Fibroblast of upper back skin (primary cell): ENCODE measurements at places on chromosomes 3 and 15.

- DNase-seq = no peak
Observed at GRCh38 chr15:71804226-71804625, 6.1 kb upstream of the NR2E3 start.

GRCh38 chr3:55243678-55244077 is 243.4 kb downstream of the WNT5A start:
- DNase-seq = no peak

GRCh38 chr3:73665286-73665685 is 40.5 kb upstream of the PDZRN3 start:
- DNase-seq = no peak

DNA sequence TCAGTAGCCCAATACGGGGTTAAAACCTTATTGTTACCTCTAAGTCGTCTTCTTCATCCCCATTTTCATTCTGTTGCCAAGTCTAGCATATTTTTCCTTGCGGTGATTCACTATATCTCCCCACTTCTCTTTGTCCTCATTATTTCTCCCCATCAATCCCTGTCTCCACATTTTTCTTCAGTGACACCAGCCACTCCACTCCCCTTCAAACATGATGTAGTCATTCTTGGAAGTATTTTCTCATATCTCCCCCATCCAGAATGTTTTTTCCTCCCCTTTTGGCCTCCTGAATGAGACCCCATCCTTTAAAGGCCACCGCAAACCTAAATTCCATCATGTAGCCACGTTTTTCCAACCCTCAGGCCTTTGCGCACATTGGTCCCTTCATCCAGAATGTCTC is 105.9 kb downstream of the TOP2B start:
- peak; percentile 89 for DNase-seq

GRCh38 chr3:156985711-156986110 is 159.6 kb downstream of the LEKR1 start:
- DNase-seq = no peak

- DNase-seq = no peak
Observed at GRCh38 chr15:36738817-36739216, 159.4 kb downstream of the CDIN1 start.

- peak; percentile 39 for DNase-seq
Observed at GRCh38 chr3:157759311-157759710, 256.1 kb upstream of the VEPH1 start.

DNA sequence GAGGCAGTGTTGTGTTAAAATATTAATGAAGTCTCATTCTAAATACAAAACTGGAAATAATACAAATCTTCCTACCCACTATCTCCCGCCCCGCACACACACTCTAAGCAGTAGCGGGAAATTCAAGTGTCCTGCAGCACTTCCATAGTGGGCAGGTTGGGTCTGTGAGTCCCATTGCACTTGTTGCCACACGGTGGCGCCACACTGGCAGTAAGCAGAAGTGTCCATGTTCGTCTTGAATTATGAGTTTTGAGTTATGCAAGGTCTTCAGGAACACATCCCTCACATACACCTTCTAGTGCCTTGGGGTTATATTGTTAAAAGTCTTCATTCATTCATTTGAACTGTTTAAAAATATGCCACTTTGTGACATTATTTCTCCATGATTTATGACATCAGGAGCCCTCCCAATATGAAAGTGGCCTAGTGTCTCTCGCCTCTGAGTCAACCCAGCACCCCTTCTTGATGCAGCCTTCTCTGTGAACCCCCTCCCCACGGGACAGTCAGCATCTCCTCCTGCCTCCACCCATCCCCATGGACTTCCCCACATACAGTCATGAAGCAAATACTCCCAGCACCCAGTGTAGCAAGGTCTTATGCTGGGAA is 17.6 kb upstream of the CCDC174 start:
- peak; percentile 26 for DNase-seq

- no peak for DNase-seq
Observed at GRCh38 chr3:54857343-54857742, 70.5 kb downstream of the LRTM1 start.

DNA sequence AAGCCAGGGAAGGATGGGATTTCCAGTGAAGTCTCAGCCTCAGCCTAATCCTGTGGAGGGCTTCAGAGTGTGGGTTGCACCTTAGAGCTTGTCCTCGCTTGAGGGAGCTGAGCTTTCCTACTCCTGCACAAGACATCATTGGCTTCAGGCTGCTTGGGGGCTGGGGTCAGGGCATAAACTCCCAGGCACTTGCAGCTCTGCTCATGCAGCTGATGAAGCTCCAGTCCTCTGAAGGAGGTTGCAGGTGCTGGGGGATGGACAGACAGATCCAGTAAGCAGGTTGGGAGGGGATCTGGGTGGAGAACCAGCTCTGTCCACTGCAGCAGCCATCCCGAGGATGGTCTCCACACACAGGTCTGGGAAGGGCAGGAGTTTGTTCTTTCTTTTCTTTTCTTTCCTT is 19.4 kb upstream of the POLG start:
- no peak for DNase-seq

GRCh38 chr3:181728470-181729340 is 17.0 kb downstream of the SOX2 start:
- DNase-seq = no peak

- DNase-seq = no peak
Observed at GRCh38 chr3:97820780-97821179, 1.0 kb upstream of the CRYBG3 start.

GRCh38 chr3:52896613-52897012 is 735 bp downstream of the STIMATE start:
- DNase-seq = no peak

DNA sequence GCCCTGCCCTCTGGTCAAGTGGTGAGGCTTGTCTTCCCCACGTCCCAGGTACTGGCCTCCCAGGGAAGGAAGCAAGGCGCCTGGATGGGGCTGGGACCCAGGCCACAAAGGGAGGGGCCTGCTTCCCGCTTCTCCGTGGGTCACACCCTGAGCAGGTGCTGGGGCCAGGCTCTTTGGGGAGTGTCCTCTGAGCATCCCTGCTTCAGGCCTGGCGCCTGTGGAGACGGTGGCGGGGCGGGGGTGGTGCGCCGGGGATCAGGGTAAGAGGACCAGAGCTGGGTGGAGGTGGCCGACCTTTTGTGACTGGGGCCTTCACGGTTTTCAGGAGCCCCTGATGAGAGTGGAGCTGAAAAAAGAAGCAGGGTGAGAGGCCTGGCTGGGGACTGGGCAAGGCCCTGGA is 3.6 kb downstream of the PLA2G4B start:
- no peak for DNase-seq

- DNase-seq = no peak
Observed at GRCh38 chr3:117059956-117060270, 350.3 kb downstream of the TUSC7 start.

- peak; percentile 28 for DNase-seq
Observed at GRCh38 chr3:64578062-64578770, 109.6 kb downstream of the ADAMTS9 start.

DNA sequence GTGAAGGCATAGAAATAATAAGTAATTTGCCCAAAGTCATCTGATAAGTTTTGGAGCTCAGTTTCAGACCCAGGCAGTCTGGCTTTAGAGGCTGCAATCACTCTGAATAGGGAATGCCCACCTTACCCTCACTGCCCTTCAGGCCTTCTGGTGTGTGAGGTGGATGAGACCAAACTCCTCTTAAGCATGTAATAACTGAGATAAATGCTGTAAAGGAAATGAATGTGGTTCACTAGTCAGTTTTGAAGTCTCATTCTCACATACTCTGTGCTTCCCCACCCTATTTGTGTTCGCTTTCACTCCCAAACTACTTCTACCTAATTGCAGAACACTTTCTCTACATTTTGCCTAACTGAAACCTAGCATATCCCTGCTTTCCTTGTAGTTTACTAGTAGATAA is 144.1 kb downstream of the FILIP1L start:
- no peak for DNase-seq

DNA sequence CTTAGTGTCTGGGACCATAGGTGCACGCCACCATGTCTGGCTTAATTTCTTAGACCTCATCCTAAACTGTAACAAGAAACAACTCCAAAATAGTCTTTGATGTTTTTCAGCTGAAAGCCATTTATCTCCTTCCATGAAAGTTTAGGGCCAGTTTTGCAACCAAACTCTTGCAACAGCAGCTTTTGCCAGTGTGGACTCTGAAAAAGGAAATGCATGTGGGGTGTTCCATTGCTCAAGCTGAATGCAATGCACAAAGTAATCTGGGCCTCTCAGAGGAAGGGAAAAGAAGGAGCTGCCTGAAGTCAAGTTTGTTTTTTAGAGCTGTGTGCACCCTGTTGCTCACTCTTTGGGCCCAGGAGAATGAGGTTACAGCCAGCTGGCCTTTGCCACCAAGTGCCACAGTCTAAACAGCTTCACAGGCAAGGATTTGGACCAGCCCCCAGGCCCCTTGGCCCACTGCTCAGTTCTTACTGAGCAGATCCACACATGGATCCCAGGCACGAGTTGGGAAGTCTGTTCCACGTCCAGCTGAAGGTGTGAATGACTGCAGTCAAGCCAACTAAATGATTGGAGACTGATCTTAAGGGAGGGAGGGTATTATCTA is 212.3 kb upstream of the LRRFIP2 start:
- no peak for DNase-seq

DNA sequence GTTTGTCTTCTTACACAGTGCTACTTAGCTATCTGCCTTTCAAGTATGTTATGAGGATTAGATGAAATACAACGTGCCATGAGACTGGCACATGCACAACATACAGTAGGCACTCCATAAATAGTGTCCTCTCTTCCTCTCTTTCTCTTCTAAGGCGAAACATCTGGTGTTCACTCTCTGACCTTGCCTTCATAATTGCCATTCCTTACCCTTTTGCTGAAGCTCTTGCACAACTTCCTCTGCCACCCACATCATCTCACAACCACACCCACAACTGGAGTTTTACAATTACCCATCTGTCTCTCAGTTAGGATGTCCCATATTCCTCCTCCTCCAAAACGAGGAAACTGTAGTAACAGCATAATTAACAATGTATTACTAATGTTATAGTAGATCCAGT is 26.4 kb upstream of the ACP3 start:
- DNase-seq = peak; percentile 9

- DNase-seq = no peak
Observed at GRCh38 chr3:111156517-111156916, 84.9 kb downstream of the NECTIN3 start.

GRCh38 chr3:112973325-112974177 is 1.4 kb downstream of the CD200R1 start:
- DNase-seq = no peak

GRCh38 chr15:59158701-59159034 is 48.0 kb upstream of the LDHAL6B start:
- DNase-seq = no peak

- DNase-seq = no peak
Observed at GRCh38 chr3:184335291-184335660, 2.1 kb upstream of the FAM131A start.

GRCh38 chr15:70447081-70447480 is 316.3 kb downstream of the UACA start:
- no peak for DNase-seq

- DNase-seq = no peak
Observed at GRCh38 chr3:67819447-67819846, 165.0 kb upstream of the SUCLG2 start.

DNA sequence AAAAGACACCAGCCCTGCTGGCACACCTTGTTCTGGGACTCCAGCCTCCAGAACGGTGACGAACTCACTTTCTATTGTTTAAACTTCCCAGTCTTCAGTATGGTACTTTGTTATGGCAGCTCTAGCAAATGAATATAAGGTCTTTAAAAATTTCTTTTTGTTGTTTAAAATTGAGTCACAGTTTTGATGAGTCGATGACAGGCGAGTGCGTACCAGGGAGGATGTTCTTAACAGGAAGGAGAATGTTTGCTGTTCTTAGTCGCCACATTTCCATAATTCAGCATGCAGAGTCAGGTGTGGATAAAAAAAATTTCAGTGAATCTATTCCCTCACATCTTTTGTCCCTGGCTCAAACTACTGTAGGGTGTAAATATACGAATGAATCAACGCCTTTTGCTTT is 12.4 kb downstream of the DNASE1L3 start:
- DNase-seq = no peak

GRCh38 chr3:144351773-144352365 is 380.2 kb downstream of the DIPK2A start:
- DNase-seq = no peak

DNA sequence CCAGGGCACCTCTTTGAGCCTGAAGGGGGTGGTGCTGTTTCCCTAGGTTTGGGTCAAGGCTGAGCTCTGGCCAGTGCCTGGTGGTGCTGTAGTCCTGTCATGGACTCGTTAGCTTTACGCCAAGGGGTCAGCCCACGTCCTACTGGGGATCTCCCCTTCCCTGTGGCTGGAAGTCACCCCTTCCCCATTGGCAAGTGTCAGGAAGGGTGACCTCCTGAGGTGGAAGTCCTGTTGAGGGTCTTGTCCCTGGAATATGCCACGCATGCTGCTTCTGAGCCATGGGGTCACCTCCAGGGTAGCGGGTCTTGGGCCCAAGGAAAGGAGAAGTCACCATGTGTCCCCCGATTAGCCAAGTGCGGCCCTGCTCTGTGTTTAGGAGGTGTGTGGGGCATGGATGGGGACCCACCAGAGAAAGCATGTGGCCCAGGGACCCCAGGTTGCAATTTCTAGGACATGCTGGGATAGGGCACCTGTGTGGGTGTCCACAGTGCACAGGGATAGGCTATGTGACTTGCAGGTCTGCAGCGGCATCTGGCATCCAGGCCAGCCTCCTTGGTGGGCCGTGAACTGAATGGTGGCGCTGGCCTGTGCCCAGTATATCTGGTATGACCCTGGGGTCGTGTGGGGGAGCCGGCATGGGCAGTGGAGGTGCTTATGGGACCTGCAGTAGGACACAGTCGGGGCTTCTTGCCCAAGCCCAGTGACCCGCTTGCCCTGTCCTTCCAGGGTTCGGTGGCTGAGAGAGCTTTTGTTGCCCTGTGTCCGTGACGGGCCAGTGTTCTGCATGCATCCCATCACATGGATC is 226.7 kb downstream of the SNRPN start:
- DNase-seq = no peak

DNA sequence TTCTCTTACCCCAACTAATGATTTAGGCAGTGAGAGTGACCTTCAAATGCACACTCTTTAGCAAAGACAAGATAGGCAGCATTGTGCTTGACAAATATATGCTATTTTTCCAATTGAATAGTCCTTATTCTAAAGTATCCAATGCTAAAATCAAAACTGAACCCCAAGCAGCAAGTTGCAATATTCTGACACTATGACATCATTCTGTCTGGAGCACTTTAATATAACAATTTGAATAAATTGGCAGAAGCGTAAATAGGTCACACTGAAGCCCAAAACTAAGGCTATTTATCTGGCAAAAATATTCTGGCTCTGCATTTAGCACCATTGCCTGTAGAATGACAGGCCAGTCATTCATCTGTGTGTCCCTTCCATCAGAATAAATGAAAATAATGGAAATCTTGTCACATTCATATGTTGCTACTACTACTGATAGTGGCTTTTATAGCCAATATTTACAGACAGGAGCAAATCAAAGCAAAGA is 2.9 kb downstream of the CBLB start:
- DNase-seq = no peak
